Stimulated activated CD4-positive, alpha-beta T cell treated with anti-CD3 and anti-CD28 coated beads, Interleukin-1b, Interleukin-23, amount 100 ng/mL, for 48 hours (primary cell): ENCODE measurements at places on chromosomes 4 and X.

DNA sequence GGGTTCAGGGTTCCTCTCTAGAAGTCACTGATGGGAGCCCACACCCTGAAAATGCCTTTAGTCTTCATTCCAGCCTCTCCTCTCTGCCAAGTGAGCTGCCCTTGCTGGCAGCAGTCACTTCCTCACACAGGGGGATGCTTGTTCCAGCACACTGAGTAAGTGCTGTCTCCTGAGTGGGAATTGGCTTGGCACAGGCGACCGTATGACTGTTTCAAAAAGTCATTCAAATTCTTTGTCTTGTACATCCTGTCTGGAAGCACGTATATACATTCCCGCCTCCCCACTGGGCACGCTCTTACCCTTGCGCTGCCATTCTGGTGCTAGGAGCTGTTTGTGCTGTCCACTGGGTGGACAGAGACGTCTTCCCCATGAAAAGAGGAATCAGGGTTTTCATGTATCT lies 40.2 kb upstream of the CD99 start:
- DNase-seq: no peak

DNA sequence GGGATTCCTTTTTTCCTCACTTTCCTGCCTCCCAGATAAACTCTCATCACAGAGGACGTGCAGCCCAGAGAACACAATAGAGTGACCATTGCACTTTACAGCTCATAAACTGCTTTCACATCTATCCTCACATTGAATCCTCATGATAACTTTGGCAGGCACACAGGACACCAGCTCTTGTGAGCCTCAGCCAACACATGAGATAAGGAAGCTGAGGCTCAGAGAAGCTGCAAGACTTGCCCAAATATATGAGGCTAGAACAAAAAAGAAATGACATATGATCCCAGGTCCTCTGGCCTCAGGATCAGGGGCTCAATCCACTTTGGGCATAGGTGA lies 85.0 kb upstream of the CPEB2 start:
- no peak for DNase-seq

DNA sequence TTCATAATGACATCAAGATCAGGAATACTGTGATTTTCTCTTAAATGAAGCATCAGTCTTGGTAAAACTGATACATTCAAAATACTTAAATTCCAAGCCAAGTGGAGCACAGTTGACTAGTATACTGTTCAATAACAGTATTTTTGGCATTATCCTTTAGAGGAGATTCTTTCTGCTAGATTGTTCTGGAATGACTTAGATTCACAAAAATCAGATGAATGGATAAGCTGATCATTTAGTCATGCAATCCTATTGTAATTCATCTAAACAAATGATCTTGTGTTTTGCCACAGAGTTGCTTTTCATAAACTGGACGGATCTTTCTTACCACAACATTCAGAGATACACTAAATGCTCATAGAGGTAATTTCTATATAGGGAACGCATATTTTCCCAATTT lies 232.0 kb downstream of the CXXC4 start:
- no peak for DNase-seq

DNA sequence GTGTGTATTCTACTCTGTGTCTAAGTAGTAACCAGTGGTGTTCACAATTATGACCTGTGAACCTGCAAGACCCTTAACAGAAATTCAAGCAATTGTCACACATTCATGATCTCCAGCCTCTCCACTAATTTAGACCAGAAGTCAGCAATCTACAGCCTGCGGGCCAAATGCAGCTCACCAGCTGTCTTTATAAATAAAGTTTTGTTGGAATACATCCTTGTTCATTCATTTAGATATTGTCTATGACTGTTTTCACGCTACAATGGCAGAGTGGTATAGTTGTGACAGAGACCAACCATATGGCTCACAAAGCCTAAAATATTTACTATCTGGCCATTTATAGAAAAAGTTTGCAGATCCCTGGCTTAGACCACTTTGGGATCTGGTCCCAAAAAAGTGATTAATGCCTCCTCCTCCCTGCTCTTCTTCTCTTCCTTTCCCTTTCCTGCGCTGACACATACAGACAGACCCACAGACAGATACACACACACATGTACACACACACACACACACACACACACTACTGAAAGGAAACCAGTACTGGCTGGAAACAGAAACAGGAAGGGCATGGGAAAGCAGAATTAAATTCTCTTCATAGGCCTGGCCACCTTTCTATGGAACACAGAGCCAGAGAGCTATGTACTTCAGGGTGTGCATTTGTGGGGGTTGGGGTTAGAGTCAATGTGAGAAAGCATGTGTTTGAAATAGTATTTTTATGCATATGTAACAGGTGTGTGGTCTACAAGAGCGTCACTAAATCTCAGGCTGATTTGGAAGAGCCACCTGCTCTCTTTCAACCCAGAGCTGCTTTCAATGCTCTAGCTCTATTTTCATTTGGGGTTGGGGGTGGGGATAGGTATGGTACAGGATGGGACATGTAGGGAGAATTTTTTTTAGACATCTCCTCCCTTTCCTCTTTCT lies 49.7 kb upstream of the TMEM164 start:
- DNase-seq: no peak

GRCh38 chr4:15655223-15656037 lies at the start of gene FBXL5:
TSS of gene FBXL5 (minus strand) at chr4:15655357. CDS start at chr4:15655287, 70 bp downstream.
- peak; percentile 82 for DNase-seq

DNA sequence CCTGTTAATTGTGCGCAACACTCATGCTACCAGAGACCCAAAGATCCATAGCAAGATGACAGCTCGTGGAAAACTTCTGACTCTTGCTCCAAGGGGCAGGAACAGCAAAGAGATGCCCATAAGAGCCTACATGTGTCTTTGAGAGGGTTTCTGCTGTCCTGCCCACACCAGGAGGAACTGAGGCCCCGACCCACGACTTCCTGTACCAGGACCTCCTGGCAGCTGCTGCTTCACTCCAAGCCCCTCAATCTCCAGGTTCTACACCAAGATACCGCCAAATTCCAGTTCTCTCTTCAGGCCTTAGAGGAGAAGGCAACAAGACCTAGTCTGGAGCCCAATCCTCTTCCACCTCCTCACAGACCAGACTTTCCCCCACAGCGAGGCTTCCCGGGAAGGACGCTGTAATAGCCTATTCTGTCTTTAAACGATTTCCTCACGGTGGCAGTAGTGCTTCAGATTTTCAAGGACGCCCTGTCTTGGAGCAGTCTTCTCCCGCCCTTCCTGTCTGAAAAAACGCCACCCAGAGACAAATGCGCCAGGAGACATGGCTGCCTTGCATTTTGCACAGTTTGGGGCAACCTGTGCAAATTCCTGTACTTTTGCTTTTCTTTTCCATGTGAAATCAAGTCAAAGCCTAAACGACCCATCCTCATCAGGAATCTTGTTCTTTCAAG lies 230.2 kb upstream of the STK26 start:
- no peak for DNase-seq

GRCh38 chr4:100086766-100087431 lies 103.4 kb downstream of the DDIT4L start:
- no peak for DNase-seq

GRCh38 chr4:125703443-125703842 lies 388.7 kb downstream of the FAT4 start:
- DNase-seq: no peak

GRCh38 chr4:39636531-39637184 lies 2.0 kb downstream of the SMIM14 start:
- DNase-seq: no peak

GRCh38 chr4:123507376-123507775 lies 110.8 kb downstream of the SPRY1 start:
- DNase-seq: no peak

DNA sequence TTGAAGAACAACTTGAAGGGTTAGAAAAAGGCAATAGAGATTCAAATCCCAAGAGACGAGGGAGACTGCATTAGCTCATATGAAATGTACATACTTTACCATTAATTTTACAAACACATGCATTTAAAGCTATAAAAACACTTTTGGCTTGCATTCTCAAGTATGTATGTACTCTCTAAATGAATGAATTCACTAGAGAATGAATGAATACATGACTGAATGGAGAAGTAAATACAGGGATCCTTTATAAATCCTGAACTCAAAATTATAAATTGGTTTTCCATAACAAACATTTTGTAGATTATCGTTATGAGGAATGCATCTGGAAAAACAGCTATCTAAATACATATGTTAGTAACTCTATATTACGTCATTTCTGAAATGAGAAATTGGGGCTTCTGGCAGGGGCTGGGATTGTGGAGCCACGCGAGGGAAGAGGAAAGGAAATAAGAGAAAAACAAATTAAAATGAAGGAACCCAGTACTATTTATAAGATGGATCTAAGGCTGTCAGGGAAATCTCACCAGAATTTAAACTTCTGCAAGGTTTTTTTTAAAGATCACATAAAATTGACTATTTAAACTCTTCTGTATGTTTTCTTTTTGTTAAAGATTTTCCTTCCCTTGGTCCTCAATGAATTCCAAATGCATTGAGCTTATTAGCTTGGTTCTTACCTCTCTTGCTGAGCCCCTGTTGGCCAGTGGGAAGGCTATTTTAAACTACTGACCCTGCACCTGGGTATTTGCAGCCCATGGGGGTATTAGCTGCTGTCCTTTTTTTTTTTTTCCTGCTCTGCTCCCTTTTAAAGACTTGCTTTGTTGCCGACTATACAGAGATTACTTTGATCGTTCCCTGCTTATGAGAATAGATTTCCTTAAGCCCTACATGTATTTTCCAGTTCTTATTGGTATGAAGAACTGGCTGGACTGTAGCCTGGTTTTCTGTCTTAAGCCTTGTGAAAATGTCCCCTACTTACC lies 207.8 kb downstream of the ADGRL3 start:
- DNase-seq: no peak

GRCh38 chr4:147056940-147057610 lies 111.4 kb upstream of the TTC29 start:
- DNase-seq: no peak

DNA sequence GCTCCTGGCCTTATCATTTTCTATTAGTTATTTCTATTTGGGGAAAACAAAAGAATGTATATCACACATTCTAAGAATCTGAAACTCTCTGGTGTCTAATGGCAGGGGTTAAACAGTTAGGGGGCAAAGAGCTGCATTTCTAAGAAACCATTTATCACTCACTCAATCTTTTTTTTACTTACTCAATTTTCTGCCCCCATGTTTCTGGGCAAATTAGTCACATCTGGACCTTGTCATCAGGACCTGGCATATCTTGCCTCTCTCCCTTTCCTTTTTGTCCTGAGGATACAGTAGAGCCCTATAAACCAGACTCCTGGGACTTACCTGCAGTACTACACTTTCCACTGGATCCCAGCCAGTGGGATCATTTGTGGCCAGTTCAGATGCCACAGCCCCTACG lies 89.1 kb downstream of the ANXA3 start:
- no peak for DNase-seq

GRCh38 chr4:187227907-187228704 lies 504.4 kb upstream of the FAT1 start:
- DNase-seq: no peak
